AG04450 (cell line): ENCODE measurements at places on chromosomes 3 and 15.

- no peak for DNase-seq
Measured at GRCh38 chr3:124601190-124601589, 129.1 kb upstream of the UMPS start.

DNA sequence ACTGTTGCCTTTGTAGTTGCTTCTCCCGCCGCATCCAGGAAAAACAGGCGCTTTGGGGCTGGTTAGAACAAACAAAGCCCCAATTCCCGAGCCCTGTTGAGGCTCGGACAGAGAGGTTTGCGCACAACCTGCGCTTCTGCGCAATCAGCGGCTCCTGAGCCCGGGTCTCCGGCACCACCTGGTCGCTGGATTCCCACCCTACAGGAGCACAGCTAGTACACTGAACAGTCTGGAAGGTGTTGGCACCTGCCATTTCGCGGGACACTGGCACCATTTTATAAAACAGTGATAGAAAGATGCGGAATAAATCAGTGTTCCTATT, 13.8 kb downstream of the ZIC4 start:
- no peak for DNase-seq

- no peak for DNase-seq
Measured at GRCh38 chr3:60992395-60992794, 258.9 kb downstream of the FHIT start.

DNA sequence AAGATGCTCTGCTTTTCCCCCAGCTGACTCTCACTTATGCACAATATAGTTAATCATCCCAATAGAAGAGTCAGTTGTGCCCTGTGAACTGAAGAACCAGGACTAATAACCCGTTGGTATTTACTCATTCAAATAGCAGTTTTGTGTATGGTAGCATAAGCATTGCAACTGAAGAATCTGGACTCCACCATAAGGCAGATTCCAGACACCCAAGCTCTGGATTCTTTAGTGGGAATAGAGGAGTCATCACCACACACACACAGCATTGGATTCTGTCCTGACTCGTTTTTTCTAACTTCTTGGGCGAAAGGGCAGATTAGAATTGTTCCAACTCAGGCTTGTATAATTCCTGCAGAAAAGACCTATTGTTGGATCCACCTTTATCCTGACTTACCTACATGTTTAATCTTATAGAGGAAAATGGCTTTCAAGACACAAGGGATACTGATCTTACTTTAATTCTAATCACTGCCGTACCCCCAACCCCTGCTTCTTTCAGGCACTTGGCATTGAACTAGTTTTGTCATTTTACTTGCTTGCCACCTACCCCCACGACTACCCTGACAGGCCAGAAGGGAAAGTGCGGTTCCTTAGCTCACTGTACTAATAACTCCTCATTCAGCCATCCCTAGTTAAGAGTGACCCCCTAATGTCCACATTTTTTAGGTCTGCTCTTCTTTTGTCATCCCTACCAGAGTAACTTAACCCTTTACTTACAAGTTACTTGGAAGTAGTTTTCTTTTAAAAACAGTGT, 42.3 kb downstream of the NKIRAS1 start:
- peak; percentile 54 for DNase-seq

DNA sequence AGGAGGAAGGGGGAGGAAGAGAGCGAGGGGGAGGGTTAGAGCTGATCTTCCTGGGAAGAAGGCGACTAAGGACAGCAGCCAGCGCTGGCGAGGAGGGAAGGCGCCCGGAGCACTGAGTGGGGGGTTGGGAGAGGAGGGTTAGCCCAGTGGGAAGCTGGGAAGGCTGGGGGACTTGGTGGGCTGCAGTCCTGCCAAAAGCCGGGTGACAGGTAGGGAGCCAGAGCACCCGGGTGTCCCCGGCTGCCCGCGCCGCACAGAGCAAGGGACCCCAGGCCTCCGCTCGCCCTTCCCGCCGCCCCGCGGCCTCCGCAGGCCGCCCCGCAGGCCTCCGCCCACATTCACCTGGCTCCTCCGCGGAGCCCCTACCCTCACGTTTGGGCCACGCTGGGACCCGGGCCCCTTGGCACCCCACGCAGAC, 448 bp downstream of the SLC12A8 start:
- DNase-seq: no peak

GRCh38 chr3:56702490-56703315, 19.6 kb upstream of the TASOR start:
- DNase-seq: peak; percentile 46

DNA sequence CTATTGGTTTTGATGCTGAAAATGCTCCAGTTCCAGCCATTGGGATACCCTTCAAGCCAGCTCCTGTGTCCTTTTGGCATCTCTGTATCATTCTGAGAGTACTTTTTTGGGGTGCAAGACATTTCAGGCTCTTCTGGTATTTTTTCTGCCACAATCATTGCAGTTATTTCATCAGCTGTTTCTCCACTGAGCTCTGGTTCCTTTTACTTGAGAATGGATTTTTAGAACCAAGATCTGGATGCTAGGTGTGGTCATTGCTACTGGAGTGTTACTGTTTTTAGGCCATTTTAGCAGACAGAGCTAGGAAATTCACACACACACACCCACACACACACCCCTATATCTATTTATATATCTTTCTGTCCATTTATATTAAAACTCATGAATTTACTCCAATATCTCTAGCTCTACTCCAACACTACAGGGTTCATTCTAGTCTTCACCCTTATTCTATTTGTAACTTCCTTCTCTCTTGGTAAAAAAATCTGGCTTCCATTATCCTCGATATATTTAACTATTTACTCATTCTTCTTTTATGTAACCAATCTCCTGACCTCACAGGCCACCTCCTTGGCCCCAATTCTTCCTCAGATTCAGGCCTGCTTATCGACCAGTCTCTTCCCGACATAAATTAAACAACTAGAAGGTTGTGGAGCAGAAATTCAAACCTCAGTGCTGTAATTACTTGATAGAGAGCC, 17.0 kb downstream of the SLC35G2 start:
- no peak for DNase-seq

DNA sequence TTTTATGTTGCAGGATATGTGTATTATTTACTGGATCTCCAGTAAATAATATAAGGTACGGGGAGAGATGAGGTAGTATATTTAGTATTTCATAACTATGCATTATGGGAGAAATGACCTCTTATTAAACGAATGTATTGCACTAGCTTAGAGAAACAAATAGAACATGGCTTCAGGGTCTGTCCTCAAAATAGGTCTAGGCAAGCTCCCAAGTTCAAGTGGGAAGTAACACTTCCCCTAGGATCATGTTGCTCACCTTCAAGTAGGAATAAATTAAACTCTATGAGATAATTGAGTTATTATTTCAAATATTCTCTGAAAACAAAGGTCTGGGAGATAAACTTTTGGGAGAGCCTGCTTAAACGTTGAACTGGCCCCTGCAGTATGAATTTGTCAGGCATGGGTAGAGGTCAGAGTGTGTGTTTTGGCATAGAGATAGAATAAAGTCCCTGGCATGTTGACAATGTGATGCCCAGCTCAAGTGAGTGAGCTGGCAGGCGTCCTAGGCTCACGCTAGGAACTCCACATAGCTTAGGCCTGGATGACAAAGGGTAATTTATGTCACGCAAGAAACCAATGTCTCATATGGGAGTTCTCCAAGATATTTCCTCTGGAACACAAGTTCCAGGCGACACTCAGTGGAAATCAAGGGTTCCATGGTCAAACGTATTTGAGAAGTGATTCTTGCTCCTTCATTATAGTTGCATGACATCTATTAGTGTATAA, 236.8 kb downstream of the CACNA2D3 start:
- no peak for DNase-seq

GRCh38 chr3:66270701-66271100, 49.9 kb downstream of the SLC25A26 start:
- DNase-seq: peak; percentile 53

DNA sequence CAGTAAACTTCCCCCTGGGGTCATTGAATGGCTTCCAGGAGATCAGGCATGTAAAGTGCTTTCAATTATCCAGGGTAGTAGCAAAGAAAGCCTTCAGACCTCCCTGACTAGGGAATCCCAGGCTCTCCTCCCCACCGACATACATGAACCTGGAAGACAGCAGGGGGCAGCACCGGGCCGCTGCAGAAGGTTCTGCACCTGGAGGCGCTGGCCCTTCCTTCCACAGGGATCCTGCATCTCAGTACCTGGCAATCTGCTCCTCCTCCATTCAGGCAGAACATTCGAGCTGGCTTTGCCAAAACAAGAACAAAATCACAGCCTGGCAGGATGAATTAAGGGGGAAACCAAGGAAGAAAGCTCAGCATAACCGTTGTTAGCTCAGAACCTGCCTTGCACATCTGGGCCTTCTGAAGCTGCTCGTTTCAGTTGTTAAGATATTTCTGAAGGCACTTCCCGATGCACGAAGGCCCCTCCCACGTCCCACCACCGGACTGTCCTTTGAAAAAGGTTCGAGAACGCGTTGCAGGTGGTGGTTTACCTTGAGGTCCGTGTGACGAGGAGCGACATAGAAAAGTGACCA, 237.7 kb downstream of the SLCO3A1 start:
- DNase-seq: no peak

GRCh38 chr3:191197761-191198306, 1.2 kb upstream of the OSTN start:
- no peak for DNase-seq

DNA sequence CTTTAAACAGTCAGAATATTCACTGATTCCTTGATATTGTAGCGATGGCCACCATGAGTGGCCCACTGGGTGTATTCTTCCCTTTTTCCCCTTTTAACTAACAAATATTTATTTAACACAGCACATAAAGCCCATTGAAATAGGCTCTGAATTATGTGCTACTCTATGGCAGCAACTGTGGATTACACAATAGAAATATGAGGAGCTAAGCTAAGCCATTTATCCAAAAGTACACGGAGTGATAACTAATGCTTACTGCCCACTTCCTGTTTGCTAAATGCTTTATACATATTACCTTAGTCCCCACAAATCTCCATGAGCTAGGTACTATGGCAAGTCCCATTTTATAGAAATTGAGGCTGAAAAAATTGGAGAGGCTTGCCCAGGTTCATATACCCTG, 17.9 kb downstream of the ILDR1 start:
- DNase-seq: no peak

DNA sequence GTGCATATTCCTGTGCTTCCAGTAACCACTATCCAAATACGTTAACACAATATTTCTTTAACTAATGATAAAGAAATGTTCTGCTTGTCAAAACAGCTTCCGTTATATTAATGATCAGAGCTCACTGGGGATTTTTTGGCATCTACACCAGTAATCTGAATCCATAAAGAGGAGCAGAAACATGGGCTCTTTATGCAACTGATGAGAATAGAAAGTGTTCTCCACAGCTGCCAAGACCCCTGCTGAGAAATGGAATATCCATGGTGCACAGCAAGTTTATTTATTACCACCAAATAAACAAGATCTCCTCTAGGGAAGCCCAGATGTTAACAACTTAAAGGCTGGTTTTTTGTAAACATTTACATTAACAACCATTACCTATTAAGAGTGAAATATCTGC, 54.5 kb downstream of the ALDH1A2 start:
- no peak for DNase-seq

DNA sequence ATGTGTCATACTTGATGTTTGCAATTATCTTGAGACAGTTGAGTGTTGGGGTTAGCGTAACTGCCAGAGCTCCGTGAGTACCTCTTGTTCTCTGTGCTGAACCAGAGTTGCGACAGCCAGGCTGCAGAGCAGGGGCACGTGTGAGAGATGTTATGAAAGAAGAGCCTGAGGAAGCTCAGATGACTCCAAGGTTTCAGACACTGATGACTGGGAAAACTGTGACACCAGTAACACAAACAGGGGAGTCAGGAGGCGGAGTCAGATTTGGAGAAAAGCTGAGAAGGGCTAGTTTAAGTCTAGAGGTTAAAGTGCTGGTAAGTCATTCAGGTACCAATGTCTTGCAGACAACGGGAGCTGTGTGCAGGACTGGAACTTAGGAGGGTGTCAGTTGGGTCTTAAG, 45.0 kb downstream of the BLM start:
- no peak for DNase-seq

DNA sequence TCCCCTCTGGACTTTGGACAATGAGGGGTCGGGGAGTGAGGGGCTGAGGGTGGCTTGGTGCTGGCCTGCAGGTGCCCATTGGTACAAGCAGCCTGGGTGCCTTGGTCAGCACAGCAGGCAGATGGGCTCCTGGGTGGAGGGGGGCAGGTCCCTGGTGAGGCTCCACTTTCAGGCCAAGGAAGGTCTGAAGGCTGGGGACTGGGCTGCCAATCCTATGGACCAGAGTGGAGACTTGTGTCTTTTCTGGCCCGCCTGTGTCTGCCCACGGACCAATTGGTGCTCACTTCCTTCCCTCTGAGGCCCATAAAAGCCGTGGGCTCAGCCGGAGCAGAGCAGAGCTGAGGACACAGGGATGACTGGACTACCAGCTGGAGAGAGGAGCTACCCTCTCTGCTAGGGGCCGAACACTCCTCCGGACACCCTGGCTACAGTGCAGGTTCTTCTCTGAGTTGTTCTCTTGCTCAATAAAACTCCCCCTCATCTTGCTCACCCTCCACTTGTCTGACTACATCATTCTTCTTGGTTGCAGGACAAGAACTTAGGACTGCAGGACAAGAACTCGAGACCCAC, 31.9 kb upstream of the IREB2 start:
- no peak for DNase-seq

- no peak for DNase-seq
Measured at GRCh38 chr3:41141433-41142167, 57.7 kb upstream of the CTNNB1 start.

- DNase-seq: no peak
Measured at GRCh38 chr3:169365993-169366915, 297.3 kb downstream of the MECOM start.

- DNase-seq: no peak
Measured at GRCh38 chr3:51982352-51982837, 940 bp upstream of the ACY1 start.

DNA sequence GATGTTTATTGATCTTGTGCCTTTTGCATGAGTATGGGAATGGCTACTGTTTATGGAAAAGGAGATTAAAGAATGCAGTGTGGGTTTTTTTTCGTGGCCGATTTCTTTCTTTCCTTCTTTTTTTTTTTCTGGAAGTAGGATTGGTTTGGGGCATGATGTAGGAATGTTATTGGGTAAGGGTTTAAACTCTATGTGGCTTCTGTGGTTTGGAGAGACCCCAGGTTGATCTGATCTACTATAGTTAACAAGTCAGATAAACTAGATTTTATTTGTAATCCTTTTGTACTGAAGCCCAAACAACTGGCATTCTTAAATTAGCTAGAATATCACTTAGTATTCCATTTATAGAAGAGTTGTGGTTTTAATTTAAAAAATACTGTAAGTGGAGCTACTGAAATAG, 304.8 kb downstream of the LPP start:
- no peak for DNase-seq

- no peak for DNase-seq
Measured at GRCh38 chr15:69789648-69790393, 307.9 kb downstream of the TLE3 start.

- DNase-seq: no peak
Measured at GRCh38 chr15:80503319-80503952, 99.3 kb downstream of the ARNT2 start.

- DNase-seq: no peak
Measured at GRCh38 chr15:52557274-52557641, 11.6 kb downstream of the ARPP19 start.
